ENCODE measurements at places on chromosomes 5 and 9. TPM values are rescaled to one million over a fixed set of nuclear protein-coding genes. Genes with fewer than 3 reads are reported as not detected.
A peak's percentile ranks its signal among the peaks of the same experiment; 100 is the strongest.

- no peak overlapping the region for H3K4me3 ChIP-seq
- no peaks in the 10 kb centered on the region for H3K36me3 ChIP-seq
- H3K4me1 ChIP-seq = no peaks in the 10 kb centered on the region
- DNase-seq = no peak
Observed at GRCh38 chr9:136107155-136107952, 11.3 kb downstream of the TMEM250 start.

BTNL3 gene
- not detected for total RNA-seq

DNA sequence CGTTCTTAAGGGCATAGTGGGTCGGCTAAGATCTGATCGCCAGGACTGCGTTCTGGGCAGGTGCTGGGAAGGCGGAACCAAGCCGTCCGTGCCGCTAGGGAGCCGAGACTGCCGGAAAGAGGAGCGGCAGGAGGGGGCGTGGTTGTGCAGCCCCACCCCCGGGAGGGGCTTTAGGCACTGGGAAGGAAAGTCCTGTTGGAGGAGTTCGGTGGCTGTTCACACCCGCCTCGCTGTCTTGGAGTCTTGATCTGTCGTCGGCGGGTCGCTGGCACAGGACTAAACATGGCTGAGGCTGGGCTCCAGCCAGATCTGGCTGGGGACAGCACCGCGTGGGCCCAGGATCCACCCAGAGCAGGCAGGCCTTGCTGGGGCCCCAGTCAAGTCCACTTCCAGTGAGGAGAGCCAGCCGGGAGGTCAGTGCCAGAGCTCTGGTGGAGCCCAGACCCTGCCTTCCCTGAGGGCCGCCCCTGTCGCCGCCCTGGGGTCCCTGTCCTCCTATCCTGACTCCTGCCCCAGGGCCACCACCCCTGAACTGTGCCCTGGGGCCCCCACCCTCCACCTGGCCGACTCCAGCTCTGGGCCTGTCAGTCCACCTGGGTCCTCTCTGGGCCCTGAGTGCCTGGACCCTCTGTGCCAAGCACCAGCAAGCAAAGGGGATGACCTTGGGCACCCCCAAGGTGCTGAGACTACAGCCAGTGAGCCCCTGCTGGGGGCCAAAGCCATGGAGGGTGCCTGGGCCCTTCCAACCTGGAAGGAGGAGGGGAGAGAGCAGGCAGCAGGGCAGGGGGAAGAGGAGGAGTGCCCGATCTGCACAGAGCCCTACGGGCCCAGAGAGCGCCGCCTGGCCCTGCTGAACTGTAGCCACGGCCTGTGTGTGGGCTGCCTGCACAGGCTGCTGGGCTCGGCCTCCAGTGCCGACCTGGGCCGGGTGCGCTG, 4.5 kb downstream of the RNF208 start:
- H3K27me3 ChIP-seq = no peaks in the 10 kb centered on the region
- H3K4me1 ChIP-seq = peaks cover 23% of the 10 kb centered on the region
- H3K4me3 ChIP-seq = no peak overlapping the region
- no peak overlapping the region for H3K27ac ChIP-seq
- H3K36me3 ChIP-seq = peaks cover 8% of the 10 kb centered on the region

- no peaks in the 10 kb centered on the region for H3K36me3 ChIP-seq
- H3K27me3 ChIP-seq = no peaks in the 10 kb centered on the region
- H3K4me3 ChIP-seq = no peak overlapping the region
- H3K27ac ChIP-seq = no peak overlapping the region
- H3K4me1 ChIP-seq = peaks cover 5% of the 10 kb centered on the region
Observed at GRCh38 chr5:80116465-80116864, 81.3 kb downstream of the THBS4 start.

- no peak for DNase-seq
- no peaks in the 10 kb centered on the region for H3K4me1 ChIP-seq
- no peaks in the 10 kb centered on the region for H3K36me3 ChIP-seq
- H3K27me3 ChIP-seq = peaks cover 9% of the 10 kb centered on the region
Observed at GRCh38 chr5:45687701-45688100, 8.5 kb downstream of the HCN1 start.

GRCh38 chr5:107553117-107553555, 117.6 kb downstream of the EFNA5 start:
- no peaks in the 10 kb centered on the region for H3K27me3 ChIP-seq
- peaks cover 13% of the 10 kb centered on the region for H3K36me3 ChIP-seq
- no peak overlapping the region for H3K4me3 ChIP-seq
- H3K27ac ChIP-seq = no peak overlapping the region

GRCh38 chr5:124206540-124206939, 539.9 kb downstream of the ZNF608 start:
- no peak for DNase-seq
- no peaks in the 10 kb centered on the region for H3K27me3 ChIP-seq
- no peaks in the 10 kb centered on the region for H3K4me1 ChIP-seq
- H3K36me3 ChIP-seq = no peaks in the 10 kb centered on the region
- no peak overlapping the region for H3K4me3 ChIP-seq
- no peak overlapping the region for H3K27ac ChIP-seq

C5orf34 gene
- total RNA-seq = 5.9 TPM

DNA sequence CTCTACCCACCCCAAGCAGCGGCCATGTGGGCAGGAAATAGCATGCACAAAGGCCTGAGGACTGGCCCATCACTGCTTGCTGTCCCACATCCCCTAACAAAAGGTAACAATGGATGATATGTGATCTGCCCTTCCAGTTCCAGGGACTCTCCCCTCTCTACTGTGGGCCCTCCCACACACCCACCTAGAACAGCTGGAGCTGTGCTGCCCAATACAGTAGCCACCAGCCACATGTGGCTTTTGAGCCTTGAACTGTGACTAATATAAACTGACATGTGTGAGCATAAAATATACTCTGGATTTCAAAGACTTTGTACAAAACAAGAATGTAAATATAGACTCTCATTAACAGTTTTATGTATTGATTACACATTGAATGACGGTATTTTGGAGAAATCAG, 78.1 kb downstream of the C5orf15 start:
- H3K36me3 ChIP-seq = no peaks in the 10 kb centered on the region
- no peak overlapping the region for H3K4me3 ChIP-seq
- no peaks in the 10 kb centered on the region for H3K4me1 ChIP-seq
- no peaks in the 10 kb centered on the region for H3K27me3 ChIP-seq

DNA sequence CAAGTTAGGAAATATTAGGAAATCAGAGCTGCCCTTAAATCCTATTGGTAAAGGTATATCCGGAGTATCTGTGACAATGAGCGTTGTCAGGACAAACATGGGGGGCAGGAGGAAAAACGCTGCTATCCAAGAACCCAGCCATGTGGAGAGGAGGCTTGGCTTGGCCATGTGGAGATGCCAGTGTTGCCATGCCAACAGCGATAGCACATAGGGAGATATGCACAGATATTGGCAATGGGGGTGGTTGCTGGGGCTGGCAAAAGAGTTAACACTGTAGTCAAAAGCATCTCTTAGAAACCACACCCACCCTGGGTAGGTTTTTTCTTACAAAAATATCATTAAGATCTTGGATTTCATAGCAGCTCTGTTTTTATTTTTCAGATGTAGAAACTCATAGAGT, 106.4 kb upstream of the ASTN2 start:
- H3K27ac ChIP-seq = no peak overlapping the region
- no peaks in the 10 kb centered on the region for H3K36me3 ChIP-seq
- H3K4me3 ChIP-seq = no peak overlapping the region
- no peak for DNase-seq
- H3K27me3 ChIP-seq = no peaks in the 10 kb centered on the region
- peaks cover 6% of the 10 kb centered on the region for H3K4me1 ChIP-seq

- H3K27ac ChIP-seq = peak overlapping the region; percentile 13
- no peak for DNase-seq
- peaks cover 3% of the 10 kb centered on the region for H3K4me1 ChIP-seq
- H3K36me3 ChIP-seq = peaks cover 85% of the 10 kb centered on the region
- no peak overlapping the region for H3K4me3 ChIP-seq
Observed at GRCh38 chr5:134149571-134150303, 27.0 kb downstream of the SKP1 start.

NPDC1 gene
- 60.8 TPM for total RNA-seq

CNTNAP3 gene
- total RNA-seq = 1.1 TPM

LIFR gene
- 54.2 TPM for total RNA-seq

- no peak overlapping the region for H3K4me3 ChIP-seq
- H3K27me3 ChIP-seq = no peaks in the 10 kb centered on the region
- no peak overlapping the region for H3K27ac ChIP-seq
- peaks cover under 1% of the 10 kb centered on the region for H3K36me3 ChIP-seq
Observed at GRCh38 chr5:178236126-178236525, 3.5 kb upstream of the PHYKPL start.

GRCh38 chr5:24477958-24478357, 166.8 kb downstream of the CDH10 start:
- H3K4me1 ChIP-seq = no peaks in the 10 kb centered on the region
- no peak overlapping the region for H3K27ac ChIP-seq
- DNase-seq = no peak

CBY3 gene
- not detected for total RNA-seq

FPGS gene
- total RNA-seq = 76.4 TPM

TMED9 gene
- total RNA-seq = 182 TPM

- H3K4me1 ChIP-seq = no peaks in the 10 kb centered on the region
- H3K36me3 ChIP-seq = no peaks in the 10 kb centered on the region
- peak; percentile 39 for DNase-seq
- no peaks in the 10 kb centered on the region for H3K27me3 ChIP-seq
- H3K27ac ChIP-seq = no peak overlapping the region
- H3K4me3 ChIP-seq = no peak overlapping the region
Observed at GRCh38 chr9:127096208-127096607, 26.2 kb downstream of the ANGPTL2 start.

All from endodermal cell (in vitro differentiated cells).